RWPE1 (cell line): ENCODE measurements at places on chromosomes 5 and 9.
A peak's percentile ranks its signal among the peaks of the same experiment; 100 is the strongest.

DNA sequence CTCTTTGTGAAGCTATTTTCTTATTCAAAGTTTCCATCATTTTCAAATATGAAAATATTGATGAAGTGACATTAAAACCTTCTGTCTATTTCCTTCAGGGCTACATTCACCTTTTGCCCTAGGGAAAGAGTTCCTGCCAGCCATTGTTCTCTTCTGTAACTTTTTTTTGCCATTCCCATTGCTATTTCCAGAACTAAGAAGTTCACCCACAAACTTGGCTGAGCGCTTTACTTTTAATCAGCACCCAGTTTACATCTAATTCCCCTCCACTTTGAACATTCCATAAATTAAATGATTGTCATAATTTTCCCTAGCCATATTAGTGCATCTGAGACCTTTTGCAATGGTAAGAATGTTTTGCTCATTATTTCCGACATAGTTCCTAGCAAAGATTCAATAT, 4.4 kb downstream of the IL33 start:
- no peak for DNase-seq

DNA sequence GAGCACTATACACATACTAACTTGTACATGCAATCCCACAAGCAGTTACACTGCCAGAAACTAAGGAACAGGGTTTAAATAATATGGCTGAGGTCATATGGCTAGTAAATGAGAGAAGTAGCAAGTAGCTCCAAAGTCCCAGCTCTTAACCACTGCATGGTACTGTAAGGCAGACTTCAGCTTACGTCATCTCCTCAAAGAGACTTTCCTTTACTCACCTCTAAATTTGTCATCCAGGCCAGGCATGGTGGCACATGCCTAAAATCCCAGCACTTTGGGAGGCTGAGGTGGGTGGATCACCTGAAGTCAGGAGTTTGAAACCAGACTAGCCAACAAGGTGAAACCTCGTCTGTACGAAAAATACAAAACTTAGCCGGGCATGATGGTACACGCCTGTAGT, 20.4 kb upstream of the SELENOP start:
- no peak for DNase-seq

- DNase-seq, result no peak
Measured at GRCh38 chr5:149217803-149218155, 53.9 kb upstream of the AFAP1L1 start.

DNA sequence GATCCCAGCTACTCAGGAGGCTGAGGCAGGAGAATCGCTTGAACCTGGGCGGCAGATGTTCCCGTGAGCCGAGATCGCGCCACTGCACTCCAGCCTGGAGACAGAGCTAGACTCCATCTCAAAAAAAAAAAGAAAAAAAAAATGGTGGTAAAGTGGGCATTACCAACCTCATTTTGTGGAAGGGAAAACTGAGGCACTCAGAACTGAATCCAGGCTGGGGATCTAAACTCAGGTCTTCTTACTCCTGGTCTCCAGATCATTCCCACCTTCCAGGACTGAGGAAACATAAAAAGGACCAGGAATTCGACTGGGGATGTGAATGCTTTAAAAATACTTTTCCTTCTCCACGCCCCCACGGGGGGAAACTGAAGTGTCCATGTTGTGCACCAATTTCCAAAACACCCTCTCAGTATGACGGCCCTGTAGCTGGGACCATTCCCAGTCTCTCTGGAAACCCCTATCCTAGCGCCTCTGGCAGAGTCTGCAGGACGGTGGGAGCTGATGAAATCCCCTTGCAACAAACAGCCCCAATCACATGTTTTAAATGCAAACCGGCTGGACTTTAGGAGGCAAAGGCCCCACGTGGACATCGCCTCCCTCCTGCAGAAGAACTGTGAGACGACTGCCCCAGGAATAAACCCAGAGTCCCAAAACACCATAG, 8.9 kb upstream of the AKNA start:
- no peak for DNase-seq

GRCh38 chr5:95940758-95941682, 20.6 kb downstream of the ELL2 start:
- no peak for DNase-seq

GRCh38 chr9:126612326-126612812, 1.4 kb upstream of the LMX1B start:
- no peak for DNase-seq

DNA sequence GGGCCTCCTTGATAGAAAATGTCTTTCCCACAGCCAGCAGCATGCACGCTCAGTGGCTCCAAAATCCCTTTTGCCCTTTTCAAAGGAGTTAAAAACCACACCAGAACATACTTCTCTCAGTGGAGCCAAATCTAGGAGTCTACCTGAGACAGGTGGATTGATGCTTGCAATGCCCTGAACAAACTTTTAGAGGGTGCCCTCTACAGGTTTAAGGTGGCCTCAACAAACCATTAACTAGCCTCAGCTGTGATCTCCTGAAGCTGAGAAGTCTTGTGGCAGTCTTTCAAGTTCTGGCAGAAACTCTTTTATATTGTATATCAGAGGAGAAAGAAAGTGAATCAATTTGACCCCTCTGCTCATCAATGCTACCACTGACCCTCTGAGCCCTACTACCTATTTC, 125.4 kb downstream of the MED27 start:
- DNase-seq, result no peak

DNA sequence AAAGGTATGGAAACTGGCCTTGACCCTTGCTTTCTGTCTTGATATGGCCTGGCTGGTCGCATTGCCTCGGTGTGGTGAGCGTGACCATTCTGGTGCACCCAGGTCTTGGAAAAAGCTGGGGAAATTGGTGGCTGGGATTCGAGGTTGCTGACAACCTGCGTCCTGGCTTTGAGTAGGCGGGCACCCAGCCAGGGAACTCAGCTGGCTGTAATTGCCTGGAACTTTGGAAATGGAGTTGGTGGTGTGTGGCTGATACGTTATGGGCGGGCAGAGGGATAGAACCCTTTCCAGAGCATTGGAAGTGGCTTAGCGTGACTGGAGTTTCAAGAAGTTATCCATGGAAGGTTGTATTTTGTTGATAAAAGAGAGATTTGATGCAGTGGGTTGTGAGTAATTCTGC, 35.2 kb downstream of the KCNMB1 start:
- DNase-seq, result no peak

- DNase-seq, result no peak
Measured at GRCh38 chr5:158175934-158176481, 317.1 kb upstream of the CLINT1 start.

DNA sequence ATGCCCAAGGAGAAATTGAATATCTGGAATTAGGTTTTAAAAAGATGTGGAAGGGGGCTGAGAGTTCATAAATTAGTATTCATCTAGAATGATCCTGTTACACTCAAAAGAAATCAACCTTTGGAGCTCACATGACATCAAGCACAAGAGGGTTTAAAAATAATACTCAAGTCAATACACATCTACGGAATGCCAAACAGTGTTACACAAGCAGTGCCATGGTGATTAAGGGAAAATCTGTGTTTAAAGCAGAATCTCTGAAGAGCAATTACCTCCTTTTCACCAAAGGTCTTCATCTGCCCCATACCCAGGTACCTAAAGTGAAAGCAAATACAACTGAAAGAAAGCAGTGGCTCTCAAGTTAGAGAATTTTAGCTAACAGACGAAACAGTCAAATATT, 261.6 kb downstream of the NFIB start:
- no peak for DNase-seq

DNA sequence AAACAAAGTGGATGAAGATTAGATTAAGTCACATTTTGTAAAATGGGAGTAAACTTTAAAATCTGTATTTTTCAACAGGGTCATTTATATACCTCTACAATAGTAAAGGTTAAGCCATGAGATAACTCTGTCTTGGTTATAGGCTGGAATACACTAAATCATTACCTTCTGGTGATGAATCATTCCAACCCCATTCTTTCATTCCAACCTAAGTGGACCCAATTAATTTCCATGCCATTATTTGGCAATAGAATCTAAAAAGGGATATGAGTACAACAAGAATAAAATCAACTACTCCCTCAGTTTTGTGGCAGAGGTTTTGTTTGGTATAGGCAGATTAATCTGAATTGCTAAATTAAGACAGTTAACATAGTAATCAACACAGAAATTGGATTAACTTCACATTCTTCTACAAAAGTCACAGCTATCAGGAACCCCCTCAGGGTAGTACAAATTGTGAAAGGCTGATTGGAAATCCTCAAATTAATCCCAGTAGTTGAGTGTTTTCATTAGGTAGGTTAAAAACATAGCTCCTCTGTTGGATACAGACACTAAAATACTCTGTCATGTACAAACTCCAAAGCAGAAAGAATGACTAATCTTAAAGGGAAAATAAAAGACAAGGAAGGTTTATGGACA, 54.2 kb downstream of the ELAVL2 start:
- peak; percentile 60 for DNase-seq

DNA sequence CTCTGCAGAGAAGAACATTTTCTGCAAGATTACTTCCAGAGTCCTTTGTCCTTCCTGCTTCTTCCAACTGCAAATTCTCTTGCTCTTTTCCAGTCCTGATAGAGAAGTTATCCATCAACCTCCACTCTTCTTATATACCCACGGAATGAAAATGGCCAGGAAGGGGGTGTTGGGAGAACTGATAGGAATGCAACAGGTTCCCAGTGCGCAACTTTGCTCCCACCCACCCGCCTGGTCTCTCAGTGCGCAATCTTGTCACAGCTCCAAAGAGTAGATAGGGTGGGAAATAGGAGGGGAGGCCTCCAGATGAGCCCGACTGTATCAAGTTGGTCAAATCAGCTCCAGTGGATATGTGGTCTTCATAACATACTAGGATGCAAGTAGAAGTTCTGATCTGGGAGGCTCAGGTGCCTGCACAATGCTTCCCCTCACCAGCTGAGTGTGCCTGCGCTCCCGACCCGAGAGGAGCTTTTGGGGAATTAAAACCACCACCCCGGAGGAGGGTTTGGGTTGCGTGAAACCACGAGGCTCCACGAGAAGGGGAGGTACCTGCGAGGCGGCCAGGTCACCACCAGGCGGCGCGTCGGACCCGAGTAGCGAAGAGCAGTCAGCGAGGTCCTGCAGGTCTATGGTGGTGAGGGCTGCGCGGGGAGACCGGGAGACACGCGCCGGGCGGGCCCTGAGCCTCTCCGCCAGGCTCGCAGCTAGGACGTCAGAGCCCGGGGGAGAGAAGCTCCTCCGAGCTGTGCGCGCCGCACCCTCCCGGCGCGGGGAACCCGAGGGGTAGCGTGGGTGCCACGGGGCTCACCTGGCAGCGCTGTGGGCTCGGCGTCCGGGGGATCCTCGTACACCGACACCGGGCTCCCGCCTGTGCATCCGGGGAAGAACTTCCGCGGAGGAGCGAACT, 835 bp downstream of the MCIDAS start:
- peak; percentile 93 for DNase-seq

DNA sequence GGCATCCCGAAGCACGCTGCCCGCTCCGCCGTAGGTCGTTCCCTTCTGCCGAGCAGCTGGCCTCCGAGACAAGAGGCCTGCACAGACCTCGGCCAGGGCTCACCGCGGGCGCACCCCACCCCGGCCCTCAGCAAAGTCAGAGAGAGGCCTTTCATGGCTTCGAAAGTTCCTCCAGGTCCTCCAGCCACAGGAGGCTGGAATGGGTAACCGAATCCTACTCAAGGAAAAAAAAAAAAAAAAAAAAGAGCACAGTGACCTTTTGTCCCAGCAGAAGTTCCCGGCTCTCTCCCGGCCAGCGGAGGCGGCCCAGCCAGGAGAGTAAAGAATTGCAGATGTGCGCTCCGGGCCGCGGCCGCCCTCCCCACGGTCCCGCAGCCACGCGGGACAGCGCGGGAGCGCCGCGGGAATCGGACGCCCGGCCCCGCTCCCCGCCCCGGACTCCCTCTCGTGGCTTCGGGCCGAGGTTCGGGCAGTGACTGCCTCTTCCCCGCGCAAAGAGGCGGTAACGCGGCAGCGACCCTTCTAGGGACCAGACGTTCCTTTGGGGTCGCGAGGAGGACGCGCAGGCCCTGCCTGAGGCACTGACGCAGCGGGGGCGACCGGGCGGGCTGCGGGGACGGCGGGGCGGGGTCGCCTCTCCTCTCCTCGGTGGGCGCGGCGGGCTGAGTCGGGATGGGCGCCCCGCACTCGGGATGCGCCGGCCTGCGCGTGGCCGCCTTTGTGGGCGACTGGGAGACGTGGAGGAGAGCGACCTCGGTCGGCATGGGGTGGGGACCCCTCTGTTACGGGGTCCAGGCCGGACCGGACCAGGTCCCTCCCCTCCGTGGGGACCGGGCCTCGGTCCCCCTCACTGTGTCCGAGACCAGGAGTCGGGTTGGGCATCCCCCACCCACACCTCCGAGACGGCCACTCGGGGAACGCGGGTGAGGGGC, 754 bp downstream of the GFPT2 start:
- DNase-seq, result no peak

- DNase-seq, result peak; percentile 9
Measured at GRCh38 chr5:65395526-65396155, 86.1 kb downstream of the ADAMTS6 start.

DNA sequence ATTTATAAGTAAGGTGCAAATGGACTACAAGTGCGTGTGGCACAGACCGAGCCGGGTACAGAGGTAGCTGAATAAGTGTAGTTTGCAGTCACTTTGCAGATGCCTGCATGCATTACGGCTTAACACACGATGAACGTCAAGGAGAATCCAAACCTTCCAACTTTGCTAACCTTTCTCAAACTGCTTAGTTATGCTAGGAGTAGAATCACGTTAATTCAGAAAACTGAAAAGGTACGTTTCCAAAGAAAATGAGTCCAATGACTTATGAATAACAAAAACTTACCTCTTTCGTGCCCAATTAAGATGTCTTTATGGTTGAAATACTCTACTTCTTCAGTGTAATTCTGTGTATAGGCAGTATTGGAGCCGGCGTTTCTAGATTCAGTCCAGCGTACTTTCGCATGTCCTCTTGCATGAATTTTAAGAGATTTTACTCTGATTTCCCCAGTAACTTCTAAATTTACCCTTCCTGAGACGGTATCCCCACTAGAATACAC, 539 bp downstream of the ARRDC3 start:
- no peak for DNase-seq

GRCh38 chr5:132746954-132747615, at the start of gene CCNI2:
CCNI2 (plus strand) TSS chr5:132747426; CDS start chr5:132747496, 70 bp downstream.
- peak; percentile 53 for DNase-seq

GRCh38 chr5:84986688-84987087, 602.0 kb upstream of the EDIL3 start:
- no peak for DNase-seq

DNA sequence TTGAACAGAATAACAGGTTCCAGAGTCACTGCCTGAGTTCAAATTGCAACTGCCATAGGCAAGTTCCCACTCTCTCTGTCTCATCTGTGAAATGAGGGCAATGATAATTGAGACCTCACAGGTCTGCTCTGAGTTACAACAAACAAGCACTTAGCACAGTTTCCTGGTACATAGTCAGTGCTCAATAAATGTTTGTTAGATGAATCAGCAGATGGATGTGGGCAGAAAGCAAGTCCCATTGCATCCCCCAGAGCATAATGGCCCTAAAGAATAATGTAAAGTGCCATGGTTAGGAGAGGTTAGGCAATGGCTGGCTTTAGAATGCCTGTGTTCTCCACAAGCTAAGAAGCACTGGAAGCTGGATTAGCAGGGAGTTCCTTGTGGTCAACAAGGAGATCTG, 136.5 kb upstream of the LARP1 start:
- no peak for DNase-seq

DNA sequence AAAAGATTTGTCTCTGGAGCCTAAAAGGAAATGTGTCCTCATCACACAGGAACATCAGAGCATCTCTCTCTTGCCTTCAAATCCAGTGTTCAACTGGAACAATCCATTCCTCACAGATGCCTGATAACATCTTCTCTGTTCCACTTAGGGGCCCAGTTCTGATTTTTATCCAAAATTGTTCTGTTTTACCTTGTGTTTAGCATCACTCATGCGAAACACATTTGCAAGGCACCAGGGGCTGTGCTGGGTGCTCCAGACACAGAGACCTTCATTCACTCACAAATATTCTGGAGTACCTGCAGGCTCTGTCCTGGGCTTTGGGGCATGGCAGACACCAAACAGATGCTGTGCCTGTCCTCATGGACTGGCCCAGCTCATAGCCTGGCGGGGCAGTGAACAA, 13.8 kb downstream of the GABBR2 start:
- DNase-seq, result no peak
